ENCODE measurements at places on chromosomes 1 and 21. TPM values are rescaled to one million over a fixed set of nuclear protein-coding genes. Genes with fewer than 3 reads are reported as not detected.

- DNase-seq = no peak
- no peak overlapping the region for H3K27ac ChIP-seq
- peaks cover 2% of the 10 kb centered on the region for H3K27me3 ChIP-seq
- no peak overlapping the region for H3K4me3 ChIP-seq
- peaks cover 3% of the 10 kb centered on the region for H3K4me1 ChIP-seq
- no peaks in the 10 kb centered on the region for H3K36me3 ChIP-seq
Observed at GRCh38 chr1:53123453-53124140, 18.8 kb downstream of the SLC1A7 start.

DNA sequence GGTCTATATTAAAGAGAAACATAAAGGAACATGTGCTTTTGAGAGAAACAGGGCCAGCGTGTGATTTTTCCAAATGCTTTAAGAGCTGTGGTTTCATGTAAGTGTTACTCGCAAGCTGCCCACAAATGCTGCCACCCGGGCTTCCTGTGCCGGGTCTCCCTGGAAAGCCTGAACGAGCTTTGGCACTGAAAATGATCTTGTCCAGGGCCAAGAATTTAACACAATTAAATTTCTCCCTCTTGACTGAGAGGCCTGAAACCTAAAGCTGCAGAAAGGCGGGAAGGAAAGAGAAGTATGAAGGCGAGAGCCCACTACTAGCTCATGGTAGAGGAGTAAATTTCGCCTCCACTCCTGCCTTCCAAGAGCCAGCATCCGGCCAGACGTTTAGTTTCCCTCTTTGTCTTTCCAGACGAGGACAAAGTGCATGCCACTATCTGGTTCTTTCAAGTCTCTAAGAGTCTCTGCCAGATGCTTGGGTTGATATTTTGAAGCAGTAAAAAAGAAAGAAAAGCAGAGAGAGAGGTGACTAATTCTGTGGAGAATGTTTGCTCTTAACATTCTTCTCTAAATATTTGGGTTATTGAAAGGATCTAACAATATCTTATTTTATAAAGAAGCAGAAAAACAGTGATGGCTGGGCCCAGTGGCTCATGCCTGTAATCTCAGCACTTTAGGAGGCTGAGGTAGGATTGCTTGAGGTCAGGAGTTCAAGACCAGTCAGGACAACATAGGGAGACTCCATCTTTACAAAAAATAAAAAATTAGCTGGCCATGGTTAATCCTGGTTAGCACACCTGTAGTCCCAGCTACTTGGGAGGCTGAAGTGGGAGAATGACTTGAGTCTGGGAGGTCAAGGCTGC lies 100.0 kb upstream of the HNRNPU start:
- peaks cover 16% of the 10 kb centered on the region for H3K4me1 ChIP-seq
- H3K4me3 ChIP-seq = no peak overlapping the region
- H3K36me3 ChIP-seq = no peaks in the 10 kb centered on the region
- peak; percentile 27 for DNase-seq
- no peaks in the 10 kb centered on the region for H3K27me3 ChIP-seq
- no peak overlapping the region for H3K27ac ChIP-seq

The OLFM3 gene
- not detected for total RNA-seq

GRCh38 chr1:66931590-66931989 lies 6.8 kb downstream of the MIER1 start:
- peaks cover 56% of the 10 kb centered on the region for H3K4me1 ChIP-seq
- H3K27me3 ChIP-seq = no peaks in the 10 kb centered on the region
- H3K27ac ChIP-seq = peak overlapping the region; percentile 92

DNA sequence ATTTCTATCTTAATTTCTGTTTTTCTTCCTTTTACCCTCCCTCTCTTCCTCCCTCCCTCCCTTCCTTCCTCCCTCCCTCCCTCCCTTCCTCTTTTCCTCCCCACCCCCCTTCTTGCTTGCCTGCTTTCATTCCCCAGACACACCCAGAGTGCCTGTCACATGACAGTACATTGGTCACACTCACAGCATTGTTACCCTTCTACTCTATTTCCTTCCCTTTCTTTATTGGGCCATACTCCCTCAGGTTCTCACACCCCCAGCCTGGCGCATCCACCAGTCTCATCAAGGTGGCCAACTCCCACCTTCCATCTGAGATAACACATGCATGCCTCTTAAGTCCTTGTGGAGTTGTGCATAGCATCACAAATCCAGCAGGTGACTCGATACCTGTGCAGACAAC lies 10.9 kb downstream of the TMPRSS3 start:
- H3K27me3 ChIP-seq = no peaks in the 10 kb centered on the region
- peaks cover 24% of the 10 kb centered on the region for H3K4me1 ChIP-seq
- H3K27ac ChIP-seq = no peak overlapping the region
- no peak overlapping the region for H3K4me3 ChIP-seq
- DNase-seq = no peak

DNA sequence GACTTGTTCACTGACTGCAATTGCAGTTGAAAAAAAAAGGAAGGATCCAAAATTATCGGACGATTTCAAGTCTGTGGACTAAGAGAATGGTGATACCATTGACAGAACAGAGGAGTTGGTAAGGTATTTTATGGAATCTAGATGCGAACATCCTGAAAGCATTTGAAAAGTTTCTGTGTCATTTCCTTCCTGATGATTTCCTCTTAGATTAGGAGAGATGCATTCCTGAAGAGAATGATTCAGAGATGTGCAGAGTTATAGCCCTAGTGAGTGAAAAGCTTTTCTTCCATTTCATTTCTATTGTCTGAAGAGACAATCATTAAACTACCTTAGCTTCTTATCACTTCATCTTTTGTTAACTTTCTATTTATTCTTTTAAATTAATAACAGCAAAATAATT lies 200.0 kb downstream of the KCNK2 start:
- H3K4me3 ChIP-seq = no peak overlapping the region
- no peaks in the 10 kb centered on the region for H3K36me3 ChIP-seq
- H3K4me1 ChIP-seq = no peaks in the 10 kb centered on the region
- H3K27me3 ChIP-seq = no peaks in the 10 kb centered on the region
- no peak for DNase-seq
- H3K27ac ChIP-seq = no peak overlapping the region

GRCh38 chr1:61581251-61581650 lies 143.7 kb downstream of the TM2D1 start:
- no peaks in the 10 kb centered on the region for H3K4me1 ChIP-seq
- no peak for DNase-seq
- H3K4me3 ChIP-seq = no peak overlapping the region
- H3K27me3 ChIP-seq = peaks cover 13% of the 10 kb centered on the region
- H3K36me3 ChIP-seq = no peaks in the 10 kb centered on the region
- H3K27ac ChIP-seq = no peak overlapping the region

GRCh38 chr1:85460555-85461088 lies 4.3 kb downstream of the DDAH1 start:
- H3K4me1 ChIP-seq = peaks cover 6% of the 10 kb centered on the region
- peaks cover 44% of the 10 kb centered on the region for H3K27me3 ChIP-seq
- H3K27ac ChIP-seq = no peak overlapping the region
- H3K36me3 ChIP-seq = no peaks in the 10 kb centered on the region
- no peak for DNase-seq
- no peak overlapping the region for H3K4me3 ChIP-seq

The TMEM82 gene
- total RNA-seq = not detected

DNA sequence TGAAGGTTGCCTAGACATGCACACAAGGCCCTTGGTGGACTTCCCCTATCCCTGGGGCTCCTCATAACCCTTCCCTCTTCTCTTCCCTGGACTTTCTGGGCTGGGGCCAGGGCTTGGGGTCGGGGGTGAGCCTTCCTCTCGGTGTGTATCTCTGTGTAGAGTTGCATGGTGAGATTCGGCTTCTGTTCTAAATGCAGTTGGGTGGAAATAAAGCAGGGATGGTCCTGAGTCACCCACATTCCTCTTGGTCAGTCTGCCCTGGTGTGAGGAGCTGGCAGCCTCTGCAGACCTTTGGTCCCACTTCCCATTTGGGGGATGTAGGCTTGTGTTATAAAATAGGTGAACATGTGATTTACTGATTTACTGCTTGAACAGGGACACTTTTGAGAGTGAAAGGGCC lies 38.0 kb downstream of the ADARB1 start:
- no peaks in the 10 kb centered on the region for H3K27me3 ChIP-seq
- no peak overlapping the region for H3K4me3 ChIP-seq
- peak overlapping the region; percentile 50 for H3K27ac ChIP-seq
- H3K4me1 ChIP-seq = peaks cover 62% of the 10 kb centered on the region

The EDARADD gene
- total RNA-seq = not detected

DNA sequence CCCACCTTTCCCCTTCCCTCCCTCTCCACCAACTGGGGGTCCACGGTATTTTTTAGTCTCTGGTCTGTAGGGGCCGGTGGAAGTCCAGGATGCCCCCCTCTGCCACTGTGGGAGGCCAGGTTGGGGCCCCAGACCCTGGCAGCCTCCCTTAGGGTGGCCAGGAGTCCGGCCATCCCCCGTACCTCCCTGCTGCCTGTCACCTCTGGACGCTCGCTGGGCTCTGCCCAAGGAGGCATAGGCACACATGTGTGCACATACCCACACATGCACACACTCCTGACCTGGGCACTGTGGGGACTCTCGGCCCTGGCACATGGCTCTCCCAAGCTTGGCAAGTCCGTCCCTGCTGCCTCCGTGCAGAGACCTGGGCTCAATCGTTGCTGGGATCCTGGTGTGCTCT lies 53.0 kb downstream of the DISP3 start:
- no peak overlapping the region for H3K4me3 ChIP-seq
- no peaks in the 10 kb centered on the region for H3K27me3 ChIP-seq
- no peaks in the 10 kb centered on the region for H3K36me3 ChIP-seq
- no peak for DNase-seq

GRCh38 chr1:238060061-238060460 lies 169.3 kb upstream of the ZP4 start:
- no peak overlapping the region for H3K4me3 ChIP-seq
- no peaks in the 10 kb centered on the region for H3K27me3 ChIP-seq
- no peaks in the 10 kb centered on the region for H3K36me3 ChIP-seq
- no peaks in the 10 kb centered on the region for H3K4me1 ChIP-seq

The NCAM2 gene
- not detected for total RNA-seq

DNA sequence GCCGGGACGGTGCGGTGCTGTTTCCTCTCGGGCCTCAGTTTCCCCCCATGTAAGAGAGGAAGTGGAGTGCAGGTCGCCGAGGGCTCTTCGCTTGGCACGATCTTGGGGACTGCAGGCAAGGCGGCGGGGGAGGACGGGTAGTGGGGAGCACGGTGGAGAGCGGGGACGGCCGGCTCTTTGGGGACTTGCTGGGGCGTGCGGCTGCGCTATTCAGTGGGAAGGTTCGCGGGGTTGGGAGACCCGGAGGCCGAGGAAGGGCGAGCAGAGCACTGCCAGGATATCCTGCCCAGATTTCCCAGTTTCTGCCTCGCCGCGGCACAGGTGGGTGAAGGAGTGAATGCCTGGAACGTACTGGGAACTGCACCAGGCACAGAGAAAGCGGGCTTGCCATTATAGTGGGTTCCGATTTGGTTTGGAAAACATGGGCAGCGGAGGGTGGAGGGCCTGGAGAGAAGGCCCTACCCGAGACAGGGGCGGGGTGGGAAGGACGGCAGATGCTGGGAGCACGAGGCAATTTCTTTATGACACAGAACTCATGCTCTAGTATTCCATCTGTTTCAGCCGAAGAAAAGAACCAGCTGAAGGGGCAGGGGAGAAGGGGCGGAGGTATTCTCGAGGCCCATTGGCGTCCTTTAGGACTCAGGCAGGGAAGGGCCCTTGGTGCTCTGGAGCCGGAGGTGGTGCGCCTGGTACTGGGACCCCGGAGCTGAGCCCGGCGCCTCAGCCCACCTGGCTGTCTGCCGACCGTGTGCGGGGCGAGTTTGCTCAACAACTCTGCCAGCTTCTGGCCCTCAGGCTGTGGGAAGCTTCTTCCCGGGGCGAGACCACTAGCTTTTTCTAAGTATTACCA lies 960 bp downstream of the PCSK9 start:
- peaks cover 51% of the 10 kb centered on the region for H3K27me3 ChIP-seq
- peaks cover 5% of the 10 kb centered on the region for H3K4me1 ChIP-seq
- no peaks in the 10 kb centered on the region for H3K36me3 ChIP-seq
- no peak overlapping the region for H3K4me3 ChIP-seq
- no peak overlapping the region for H3K27ac ChIP-seq
- DNase-seq = no peak

The AMY1A gene
- total RNA-seq = not detected

The IFNLR1 gene
- total RNA-seq = 4.6 TPM

GRCh38 chr1:226738995-226739695 lies at the start of gene ITPKB:
Gene ITPKB (minus strand): TSS chr1:226739282. CDS start chr1:226737458, 1,824 bp downstream.
- peaks cover 27% of the 10 kb centered on the region for H3K36me3 ChIP-seq
- peaks cover 34% of the 10 kb centered on the region for H3K4me1 ChIP-seq
- peak; percentile 77 for DNase-seq
- peak within 1 kb of the TSS; percentile 98 for H3K27ac ChIP-seq
- H3K27me3 ChIP-seq = no peaks in the 10 kb centered on the region

GRCh38 chr1:209109001-209109785 lies 474.3 kb upstream of the CAMK1G start:
- no peaks in the 10 kb centered on the region for H3K36me3 ChIP-seq
- DNase-seq = no peak
- H3K4me1 ChIP-seq = no peaks in the 10 kb centered on the region
- no peak overlapping the region for H3K27ac ChIP-seq
- H3K27me3 ChIP-seq = peaks cover 2% of the 10 kb centered on the region

The IL24 gene
- total RNA-seq = 44.0 TPM

DNA sequence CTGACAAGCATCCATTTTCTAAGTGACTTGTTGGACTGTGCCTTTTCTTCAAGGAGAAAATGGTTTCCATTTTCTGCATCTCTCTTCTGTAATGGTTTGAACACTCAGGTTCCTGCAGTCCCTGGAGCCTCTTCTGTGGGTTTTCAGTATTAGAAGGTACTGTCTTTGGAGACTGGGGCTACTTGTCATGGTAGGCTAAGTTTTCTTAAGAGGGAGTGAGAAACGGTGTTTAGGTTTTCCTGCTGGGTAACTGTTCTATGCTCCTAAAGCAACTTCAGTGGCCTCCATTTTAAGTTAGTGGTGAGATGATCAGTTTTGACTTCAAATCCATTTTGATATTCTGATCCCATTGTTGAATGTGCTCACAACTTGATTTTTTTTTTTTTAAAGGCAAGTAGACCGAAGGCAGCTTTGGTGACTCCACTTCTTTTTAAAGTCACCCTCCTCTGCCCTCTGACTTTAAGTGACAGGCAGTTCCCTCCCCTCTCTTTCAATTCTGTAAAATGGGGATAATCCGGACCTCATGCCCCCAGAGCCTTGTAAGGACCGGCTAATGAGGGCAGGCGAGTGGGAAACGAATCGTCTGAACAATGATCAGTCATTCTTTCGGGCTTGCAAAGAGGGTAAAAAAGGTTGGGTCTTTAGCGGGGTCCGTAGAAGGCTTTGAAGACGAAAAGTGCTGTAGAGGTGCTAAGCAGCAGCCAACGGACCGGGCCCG lies 1.0 kb upstream of the ARID1A start:
- H3K4me3 ChIP-seq = peak overlapping the region; percentile 81
- peaks cover 22% of the 10 kb centered on the region for H3K4me1 ChIP-seq
- DNase-seq = peak; percentile 38
- no peaks in the 10 kb centered on the region for H3K36me3 ChIP-seq
- H3K27me3 ChIP-seq = no peaks in the 10 kb centered on the region
- peak overlapping the region; percentile 91 for H3K27ac ChIP-seq

The CNIH3 gene
- 0.59 TPM for total RNA-seq

DNA sequence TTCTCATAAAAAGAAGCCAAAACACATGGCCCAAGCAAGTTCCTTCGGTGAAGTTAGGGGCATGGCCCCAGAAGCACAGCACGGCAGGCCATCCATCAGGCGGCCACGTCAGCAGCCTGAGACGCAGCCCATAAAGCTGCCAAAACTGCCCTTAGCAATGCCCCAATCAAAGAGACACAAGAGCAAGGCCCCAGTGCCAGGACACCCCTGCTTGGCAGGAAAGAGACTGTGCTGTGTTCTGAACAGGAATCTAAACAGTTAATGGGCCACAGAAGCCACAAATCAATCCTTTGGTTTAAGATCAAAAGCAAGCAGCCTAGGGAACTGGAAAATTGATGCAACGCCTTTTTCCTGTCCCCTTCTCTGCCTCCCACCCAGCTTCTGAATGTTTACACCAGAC lies 497.0 kb upstream of the USP24 start:
- no peak overlapping the region for H3K4me3 ChIP-seq
- no peak for DNase-seq

The DENND2D gene
- total RNA-seq = 210 TPM

The RAP1GAP gene
- 0.41 TPM for total RNA-seq
